ENCODE measurements at places on chromosomes 12 and 14.

- DNase-seq: peak; percentile 85
Measured at GRCh38 chr12:48350249-48351021, at the start of gene ZNF641. ZNF641 (minus strand) TSS chr12:48350919; CDS start chr12:48348090, 2,829 bp downstream.

DNA sequence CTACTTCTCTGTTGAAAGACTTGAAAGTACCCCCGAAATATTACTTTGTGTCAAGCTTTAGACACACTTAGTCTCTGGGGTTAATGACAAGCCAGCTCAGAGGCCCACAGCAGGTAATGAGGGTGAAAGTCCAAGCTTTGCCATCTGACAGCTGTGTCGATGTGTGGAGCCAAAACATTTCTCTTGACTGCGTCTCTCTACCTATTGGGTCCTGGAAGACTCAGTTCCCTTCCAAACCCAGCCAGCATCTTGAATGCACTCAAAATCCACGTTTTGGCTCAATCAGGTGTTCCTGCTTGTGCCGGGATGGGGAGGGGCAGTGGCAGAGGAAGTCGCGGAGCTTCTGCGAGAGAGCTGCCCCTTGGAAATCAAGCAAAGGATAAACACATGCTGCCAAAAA is 3.2 kb downstream of the PLXNC1 start:
- DNase-seq: no peak

DNA sequence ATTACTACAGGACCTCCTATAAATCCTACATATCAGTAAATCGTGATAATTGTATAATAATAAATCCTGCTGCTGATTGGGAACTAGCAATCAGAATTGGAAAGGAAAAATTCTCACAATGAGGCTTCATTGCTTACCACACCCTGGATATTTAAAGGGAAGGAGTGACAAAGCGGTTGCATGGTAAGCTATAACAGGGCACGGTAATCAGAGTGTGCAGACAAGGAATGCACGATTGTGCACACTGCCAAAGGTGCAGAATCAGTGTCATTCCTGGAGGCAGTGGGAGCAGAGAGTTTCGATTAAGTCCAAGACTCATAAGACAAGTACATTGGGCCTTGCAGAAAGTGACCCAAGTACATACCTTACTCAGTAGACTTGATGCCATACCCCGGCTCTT is 277.5 kb upstream of the NPAS3 start:
- DNase-seq: no peak

DNA sequence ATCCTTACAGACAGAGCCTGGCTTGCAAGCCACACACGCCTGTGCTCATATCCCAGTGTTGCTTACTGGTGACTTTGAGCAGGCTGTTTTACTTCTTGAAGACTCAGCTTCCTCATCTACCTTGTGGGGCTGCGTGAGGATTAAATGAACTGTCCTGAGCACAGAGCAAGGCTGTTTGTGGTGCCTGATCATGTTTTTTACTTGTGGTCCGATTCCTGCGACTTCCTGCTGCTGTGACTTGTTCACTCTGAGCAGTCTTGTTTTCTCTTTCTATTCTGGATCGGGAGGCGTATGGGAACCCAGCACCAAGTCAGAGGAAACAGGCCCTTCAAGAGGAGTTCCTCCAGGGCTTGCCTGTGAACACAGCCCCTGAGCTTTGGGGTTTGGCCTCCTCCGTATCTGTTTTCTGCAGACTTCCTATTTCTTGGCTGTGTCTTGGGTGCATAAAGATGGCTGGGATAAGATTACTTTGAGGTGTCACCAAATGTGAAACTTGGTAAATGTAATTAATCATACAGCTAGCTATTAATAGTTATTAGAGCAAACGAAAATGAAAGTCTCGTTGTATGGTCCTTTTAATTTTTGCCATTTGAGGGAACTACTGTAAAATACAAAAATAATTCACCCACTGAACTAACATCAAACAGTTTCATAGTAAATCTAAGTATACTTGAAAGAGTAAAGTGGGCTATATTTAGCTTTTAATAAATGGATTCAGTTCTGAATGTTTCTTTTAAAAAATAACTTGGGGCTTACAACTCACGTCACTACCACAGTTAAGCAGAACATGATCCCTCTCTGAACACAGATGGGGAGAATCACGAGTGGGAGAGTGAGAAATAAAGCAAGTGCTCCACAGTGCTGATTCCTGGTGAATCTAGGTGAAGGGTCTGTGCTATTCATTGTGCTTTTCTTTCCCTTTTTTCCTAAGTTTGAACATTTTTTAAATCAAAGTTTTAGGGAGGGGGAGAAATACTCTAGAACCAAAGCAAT is 251.5 kb downstream of the FOXN3 start:
- DNase-seq: peak; percentile 20
